AG04450 (cell line): ENCODE measurements at places on chromosomes 6 and 20. TPM values are rescaled to one million over a fixed set of nuclear protein-coding genes. Genes with fewer than 3 reads are reported as not detected.

Gene HMGN3
- 31.7 and 55.2 TPM in 2 replicates for polyA plus RNA-seq

DNA sequence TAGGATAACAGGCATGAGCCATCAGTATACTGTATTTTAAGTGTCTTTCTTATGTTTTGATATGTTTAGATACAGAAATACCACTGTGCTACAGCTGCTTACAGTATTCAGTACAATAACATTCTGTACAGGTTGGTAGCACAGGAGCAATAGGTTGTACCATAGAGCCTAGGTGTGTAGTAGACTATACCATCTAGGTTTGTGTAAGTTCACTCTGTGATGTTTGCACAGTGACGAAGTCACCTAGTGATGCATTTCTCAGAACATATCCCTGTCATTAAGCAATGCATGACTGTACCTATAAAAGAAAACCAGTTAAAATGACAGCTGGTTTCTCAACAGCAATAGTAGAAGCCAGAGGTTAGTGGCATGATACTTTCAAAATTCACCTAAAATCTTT lies 3.0 kb upstream of the ZBTB24 start:
- DNase-seq = no peak

DNA sequence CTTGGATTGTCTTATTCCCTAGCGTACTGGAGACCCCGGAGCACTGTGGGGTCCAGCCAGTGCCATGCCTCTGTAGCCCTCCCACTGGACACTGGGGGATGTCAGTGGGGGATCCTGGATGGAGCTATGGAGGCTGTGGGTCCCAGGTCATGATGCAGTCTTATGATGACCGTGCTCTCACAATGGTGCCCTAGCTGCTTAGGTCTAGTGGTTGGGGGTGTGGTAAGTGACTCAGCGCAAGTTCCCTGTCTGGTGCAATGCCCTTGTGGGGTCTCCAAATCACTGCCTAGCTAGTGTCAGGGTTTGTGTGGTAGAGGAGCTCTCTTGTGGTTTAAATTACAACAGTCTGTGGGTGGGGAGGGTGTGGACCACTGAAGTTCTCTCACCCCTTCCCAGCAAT lies 135.4 kb downstream of the CDC5L start:
- DNase-seq = no peak

DNA sequence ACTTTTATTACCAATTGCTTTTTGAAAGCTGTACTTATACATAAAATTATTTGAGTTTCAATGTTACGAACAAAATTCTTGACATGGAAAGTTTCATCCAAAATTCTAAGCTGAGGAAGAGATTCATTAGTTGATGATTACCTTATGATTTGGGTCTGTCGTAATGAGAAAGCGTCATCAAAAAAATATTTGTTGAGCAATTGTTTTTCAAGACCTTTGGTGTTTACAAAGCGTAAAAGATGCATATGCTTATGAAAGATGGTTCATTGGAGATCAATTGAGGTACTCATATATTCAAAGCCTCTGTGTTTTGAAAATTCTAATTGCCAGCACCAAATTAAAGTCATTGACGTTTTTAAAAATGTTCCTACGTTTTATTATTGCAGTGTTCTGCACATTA lies 110.5 kb upstream of the DOK5 start:
- DNase-seq = no peak

- DNase-seq = no peak
Observed at GRCh38 chr6:150932996-150933395, 67.5 kb downstream of the MTHFD1L start.

Gene RIOK1
- 12.4 and 12.7 TPM in 2 replicates for polyA plus RNA-seq

DNA sequence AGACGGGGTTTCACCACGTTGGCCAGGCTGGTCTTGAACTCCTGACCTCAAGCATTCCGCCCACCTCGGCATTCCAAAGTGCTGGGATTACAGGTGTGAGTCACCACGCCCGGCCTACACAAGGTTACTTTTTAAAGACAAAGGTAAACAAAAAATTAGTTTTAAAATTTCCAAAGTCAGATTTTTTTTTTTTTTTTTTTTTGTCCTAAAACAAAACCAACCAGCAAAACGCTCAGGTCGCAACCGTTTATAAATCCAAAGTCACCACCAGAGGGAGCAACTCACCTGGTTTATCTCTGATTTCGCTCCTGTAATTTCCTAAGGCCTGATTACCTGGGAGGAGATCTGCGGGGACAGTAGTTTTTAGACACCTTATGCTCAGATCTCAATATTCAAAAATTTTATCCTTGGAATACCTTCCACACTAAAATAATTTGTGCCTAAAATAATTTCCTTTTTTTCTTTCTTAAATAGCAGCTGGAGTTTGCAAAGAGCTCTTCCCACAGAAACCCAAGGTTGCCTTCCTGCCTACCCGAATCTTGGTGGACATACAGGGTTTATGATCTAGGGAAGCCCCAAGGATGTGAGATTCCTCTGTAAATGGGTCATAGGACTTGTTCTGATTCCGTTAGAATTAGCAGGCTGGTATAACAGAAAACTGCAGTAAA lies 19.8 kb upstream of the TREM1 start:
- no peak for DNase-seq
